Skin of body (tissue), 3 donors: ENCODE measurements at places on chromosomes 3 and 15. TPM values are rescaled to one million over a fixed set of nuclear protein-coding genes. Genes with fewer than 3 reads are reported as not detected.

The LSAMP gene
- total RNA-seq = 7.9 TPM

The ATG7 gene
- total RNA-seq = 47.6 TPM

The SLC9C1 gene
- total RNA-seq = 0.89 TPM

The OR5K2 gene
- total RNA-seq = not detected

The PLIN1 gene
- total RNA-seq = 119 TPM

- DNase-seq = no peak
These were observed 43.2 kb upstream of the TNFAIP8L3 start for GRCh38 chr15:51137880-51138430.

DNA sequence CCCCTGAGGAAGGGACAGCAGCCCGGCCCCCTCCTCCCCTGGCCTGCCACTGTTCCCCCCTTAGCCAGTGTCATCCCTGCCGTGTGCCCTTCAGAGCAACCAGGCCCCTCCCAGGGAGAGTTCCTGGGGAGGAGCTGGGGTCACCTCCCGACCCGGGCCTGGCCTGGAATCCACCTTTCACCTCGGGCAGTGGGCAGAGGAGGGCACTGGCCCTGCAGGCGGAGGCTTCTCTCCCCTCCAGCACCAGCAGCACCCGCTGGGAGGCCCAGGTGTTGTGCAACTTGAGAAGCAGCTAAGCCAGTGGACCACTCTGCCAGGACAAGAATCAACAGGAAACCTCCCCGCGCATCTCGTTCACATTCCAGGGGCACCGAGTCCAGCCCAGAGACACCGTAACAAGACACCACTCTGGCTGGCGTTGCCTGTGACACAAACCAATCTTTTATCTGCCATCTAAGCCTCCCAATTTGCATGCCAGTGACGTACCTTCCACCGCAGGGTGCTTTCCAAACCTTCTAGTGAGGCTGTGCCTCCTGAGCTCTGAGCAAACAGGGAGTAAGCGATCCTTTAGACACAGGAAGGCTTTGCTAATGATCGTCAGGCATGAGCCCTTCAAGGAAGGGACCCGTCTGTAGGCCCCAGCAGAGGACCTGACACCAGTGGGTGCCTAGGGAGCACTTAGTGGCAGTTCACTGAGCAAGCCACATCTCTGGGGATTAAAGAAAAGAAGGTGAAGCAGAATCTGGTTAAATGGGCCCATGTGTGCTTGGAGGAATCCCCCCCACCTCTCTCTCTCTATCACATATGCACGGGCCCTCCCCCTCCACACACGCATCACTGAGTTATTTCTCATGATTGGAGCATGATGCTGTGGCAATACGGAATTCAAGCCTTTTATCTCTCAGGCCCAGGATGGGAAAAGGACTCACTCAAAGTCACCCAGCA is 98.9 kb upstream of the TLE3 start:
- peak; percentile 60 for DNase-seq

DNA sequence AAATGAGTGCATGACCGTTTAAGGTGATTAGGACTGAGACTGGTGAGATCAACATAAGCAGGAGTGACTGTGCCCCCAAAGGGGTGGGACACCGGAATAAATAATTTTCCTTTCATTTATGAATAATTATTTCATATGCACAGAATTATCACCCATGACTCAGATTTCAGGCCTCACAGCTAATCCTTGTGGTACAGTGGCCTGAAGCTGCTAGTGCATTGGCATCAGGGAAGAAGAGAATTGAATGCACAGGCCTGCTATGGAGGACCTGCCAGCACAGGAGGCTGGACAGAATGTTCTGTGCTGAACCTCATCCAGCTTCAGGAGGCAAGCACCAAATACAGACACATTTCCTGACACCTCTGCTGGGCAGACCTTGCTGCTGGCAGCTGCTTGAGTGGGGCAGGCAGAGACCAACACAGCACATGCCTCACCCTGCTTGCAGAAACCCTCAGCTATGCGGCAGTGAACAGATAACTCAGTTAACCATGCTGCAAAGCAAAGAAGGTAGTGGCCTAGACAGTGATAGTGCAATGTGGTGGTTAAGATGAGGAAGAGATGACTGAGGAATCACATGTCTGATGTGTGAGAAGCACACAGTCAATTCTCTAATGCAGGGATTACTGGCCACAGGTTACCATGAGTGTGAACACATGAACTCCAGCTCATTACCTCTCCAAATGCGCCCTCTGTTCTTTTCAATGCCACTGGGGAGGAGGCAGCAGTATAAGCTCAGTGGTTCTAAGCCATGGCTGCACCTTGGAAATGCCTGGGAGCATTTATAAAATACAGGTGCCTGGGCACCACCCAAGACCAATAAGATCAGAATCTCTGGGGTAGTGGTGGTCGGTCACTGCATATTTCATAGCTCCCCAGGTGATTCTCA is 68.1 kb upstream of the SCN5A start:
- no peak for DNase-seq

- no peak for DNase-seq
These were observed 530.3 kb downstream of the ZIC1 start for GRCh38 chr3:147939425-147939824.

DNA sequence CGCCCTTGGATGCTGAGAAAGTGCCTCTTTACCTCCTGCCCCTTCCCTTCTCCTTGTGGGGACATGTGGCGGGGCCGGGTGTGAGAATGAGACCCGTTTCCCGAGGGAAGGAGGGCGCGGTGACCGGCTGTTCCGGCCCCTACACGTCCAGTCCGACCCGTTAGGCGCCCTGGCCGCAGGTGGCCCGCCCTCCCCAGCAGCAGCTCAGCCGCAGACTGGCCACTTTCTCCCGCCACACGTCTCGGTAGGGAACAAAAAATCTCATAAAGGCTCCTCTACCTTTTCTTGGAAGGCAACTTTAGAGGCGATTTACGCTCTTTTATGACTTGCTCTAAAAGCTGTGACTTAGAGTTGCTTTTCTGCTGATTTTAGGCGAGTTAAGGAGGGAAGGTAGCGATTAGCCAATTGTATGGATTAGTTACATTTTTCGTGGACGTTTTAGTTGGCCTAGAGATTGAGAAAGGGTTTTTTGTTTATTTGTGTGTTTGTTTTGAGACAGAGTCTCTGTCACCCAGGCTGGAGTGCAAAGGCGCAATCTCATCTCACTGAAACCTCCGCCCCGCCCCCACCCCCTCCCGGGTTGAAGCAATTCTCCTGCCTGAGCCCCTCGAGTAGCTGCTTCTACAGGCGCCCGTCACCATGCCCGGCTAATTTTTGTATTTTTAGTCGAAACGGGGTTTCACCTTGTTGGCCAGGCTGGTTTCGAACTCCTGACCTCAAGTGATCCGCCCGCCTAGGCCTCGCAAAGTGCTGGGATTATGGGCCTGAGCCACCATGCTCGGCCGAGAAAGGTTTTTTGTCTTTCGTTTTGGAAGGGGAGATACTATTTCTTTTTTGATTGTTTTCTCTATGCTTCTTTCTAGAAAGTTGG is 8.3 kb upstream of the PGPEP1L start:
- DNase-seq = no peak

DNA sequence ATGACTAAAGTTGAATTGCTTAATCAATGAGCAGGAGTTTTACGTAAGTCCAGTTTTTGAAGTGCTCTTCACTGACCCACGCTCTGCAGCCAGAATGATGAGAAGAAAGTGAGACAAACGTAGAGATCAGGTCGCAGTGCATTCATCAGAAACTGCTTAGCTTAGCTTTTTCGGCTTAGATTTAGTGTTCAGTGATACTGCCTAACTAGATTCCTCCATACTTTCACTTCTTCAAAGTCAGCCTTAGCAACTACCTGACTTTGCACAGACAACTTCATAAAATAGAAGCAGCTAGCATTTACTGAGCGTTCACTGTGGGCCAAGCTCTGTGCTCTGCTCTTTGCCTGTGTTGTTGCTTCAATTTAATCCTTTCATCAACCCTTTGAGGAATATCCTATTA is 116.1 kb downstream of the KCNH8 start:
- DNase-seq = no peak

GRCh38 chr15:38171973-38172372 is 80.7 kb upstream of the SPRED1 start:
- no peak for DNase-seq

DNA sequence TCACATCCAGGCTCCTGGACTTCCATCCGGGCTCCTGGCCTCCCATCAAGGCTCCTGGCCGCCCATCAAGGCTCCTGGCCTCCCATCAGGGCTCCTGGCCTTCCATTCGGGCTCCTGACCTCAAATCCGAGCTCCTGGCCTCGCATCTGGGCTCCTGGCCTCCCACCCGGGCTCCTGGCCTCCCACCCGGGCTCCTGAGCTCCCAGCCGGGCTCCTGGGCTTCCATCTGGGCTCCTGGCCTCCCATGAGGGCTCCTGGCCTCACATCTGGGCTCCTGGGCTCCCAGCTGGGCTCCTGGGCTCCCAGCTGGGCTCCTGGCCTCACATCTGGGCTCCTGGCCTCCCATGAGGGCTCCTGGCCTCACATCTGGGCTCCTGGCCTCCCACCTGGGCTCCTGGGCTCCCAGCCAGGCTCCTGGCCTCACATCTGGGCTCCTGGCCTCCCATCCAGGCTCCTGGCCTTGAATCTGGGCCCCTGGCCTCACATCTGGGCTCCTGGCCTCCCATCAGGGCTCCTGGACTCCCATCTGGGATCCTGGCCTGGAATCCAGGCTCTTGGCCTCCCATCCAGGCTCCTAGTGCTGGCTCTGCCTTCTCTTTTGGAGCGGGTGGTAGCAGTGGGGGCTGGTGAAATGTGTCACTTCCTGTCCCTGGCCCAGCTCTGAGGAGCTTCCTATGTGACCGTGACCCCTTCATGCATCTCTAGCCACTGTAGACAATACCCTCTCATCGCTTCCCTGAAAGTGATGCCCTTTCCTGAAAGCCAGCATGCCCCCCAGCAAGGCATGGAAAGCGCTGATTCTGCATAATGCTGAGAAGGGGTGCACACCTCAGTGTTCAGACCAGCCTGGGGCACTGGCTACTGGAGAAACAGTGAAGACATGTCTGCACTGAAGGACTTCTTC is 62.7 kb upstream of the BLM start:
- no peak for DNase-seq

DNA sequence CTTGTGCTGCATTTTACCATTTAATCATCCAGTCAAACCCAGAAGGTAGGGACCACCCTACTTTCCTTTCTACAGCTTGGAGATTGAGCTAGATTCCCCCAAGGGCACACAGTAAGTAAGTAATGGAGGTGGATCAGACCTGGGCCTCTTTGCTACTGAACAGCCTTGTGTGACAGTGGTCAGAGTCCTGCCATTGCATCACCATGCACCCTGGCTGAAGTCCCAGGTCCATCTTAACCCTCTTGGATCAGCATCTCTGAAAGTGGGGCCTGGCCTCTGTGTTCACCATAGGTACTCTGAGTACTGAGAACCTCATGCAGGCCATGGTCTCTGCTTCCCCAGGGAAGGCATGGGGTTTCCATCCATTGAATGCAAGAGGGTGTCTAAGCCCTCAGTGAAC is 34.5 kb upstream of the ATP10A start:
- DNase-seq = no peak

GRCh38 chr3:45606991-45607712 is 12.6 kb downstream of the LIMD1 start:
- DNase-seq = peak; percentile 44
